Activated gamma-delta T cell treated with Interleukin-2 at 50 U/mL for 16 hours (primary cell): ENCODE measurements at places on chromosomes 5 and 9.

GRCh38 chr5:177982072-177982727, 13.8 kb downstream of the PROP1 start:
- DNase-seq: no peak

- no peak for DNase-seq
These were observed 34.8 kb downstream of the NADK2 start for GRCh38 chr5:36206913-36207312.

GRCh38 chr9:133892193-133892920, 99.8 kb downstream of the VAV2 start:
- DNase-seq: no peak

DNA sequence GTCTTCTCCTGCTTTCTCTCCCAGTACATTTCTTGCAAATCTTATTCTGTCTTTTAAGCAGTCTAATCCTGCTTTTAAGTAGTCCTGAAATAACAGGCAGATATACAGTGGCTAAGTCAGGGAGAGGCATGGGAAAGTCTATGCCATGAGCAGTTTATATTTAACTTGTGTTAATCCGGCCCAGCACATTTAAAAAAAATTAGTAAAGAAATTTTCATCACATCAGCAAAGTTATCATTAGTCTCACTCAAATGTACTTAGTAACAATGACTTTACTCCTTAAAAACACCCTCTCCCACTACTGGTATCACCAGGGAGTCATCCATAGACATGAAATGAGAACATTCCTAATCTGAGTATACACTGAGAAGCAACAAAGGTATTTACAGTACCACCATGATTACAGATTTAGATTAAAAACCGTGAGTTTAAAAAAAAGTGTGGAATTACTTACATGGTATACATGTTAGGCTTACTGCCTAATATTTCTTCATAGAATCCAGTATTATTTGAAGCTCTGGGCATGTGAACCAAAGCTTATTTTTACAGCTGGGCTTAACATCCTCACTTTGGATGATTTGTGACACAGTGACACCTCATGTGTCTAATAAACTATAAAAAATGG, 75.9 kb upstream of the DAB2 start:
- no peak for DNase-seq

DNA sequence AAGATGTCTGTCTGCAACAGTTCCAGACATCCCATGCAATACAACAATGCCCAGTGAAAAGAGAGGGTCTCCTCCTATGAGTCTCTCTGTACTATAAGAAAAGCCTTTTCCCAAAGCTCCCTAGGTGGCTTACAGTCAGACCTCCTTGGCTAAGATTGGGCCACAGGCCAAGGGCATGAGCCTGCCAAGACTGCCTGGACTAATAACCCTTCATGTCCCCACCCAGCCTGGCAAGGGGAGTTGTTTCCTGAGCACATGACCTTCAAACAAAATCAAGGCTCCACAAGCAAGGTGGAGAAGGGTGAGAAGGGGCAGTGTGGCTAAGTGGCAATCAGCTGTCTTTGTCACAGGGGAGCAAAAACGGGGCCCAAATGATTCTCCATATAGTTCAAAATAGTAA, 75.6 kb upstream of the ZSWIM6 start:
- no peak for DNase-seq

GRCh38 chr5:9222054-9222976, 323.6 kb downstream of the SEMA5A start:
- no peak for DNase-seq

GRCh38 chr9:34507556-34507955, 15.2 kb downstream of the ENHO start:
- no peak for DNase-seq

DNA sequence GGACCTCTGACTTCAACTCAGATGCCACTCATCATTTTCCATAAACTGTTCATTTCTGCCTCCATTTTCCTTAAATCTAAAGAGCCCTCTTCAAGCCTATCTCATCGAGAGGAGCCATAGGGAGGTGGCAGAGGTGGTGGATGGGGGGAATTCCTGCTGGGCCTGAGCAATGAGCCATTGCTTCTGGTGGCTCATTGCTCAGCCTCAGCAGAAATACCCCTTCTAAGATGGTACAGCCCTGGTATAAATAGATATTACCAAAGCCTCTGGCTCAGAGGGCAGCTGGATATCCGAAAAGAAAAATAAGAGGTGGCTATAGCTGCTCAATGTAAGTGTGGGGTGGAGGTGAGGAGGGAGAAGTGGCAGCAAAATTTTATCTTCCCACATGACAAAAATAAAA, 313.5 kb downstream of the CAAP1 start:
- DNase-seq: no peak

- no peak for DNase-seq
These were observed 31.7 kb upstream of the BASP1 start for GRCh38 chr5:17185773-17186172.

- DNase-seq: no peak
These were observed 277.6 kb upstream of the EFNA5 start for GRCh38 chr5:107948377-107948776.

DNA sequence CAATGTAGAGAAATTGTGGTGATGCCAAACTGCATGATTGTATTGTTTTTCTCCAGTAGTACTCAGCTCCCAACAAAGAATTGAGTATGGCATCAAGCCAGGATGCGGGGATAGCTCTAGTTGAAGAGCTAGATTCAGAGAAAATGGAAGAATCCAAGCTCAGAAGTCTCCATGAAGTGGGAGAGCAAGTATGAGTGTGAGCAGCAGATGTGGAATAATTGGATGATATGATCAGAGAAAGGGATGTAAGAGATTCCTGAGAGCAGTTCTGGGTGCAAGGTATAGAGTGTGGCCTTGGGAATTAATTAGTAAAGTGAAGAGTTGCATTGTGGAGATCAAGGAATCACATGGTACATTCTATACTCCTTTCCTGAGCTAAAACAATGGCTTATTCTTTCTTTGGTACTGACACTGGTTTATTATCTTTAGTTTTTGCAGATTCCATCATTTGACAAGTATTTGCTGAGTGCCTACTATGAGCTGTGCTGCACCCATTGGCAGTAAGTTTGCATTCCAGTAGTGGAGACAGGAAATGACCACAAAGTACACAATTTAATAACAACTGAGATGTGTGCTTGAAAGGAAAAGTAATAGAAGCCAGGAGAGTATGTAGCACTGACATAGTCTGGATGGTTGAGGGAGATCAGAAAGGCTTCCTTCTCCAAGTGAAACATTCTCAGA, 177.1 kb downstream of the CPLANE1 start:
- no peak for DNase-seq

- DNase-seq: no peak
These were observed 106.8 kb downstream of the MAPKAP1 start for GRCh38 chr9:125600194-125600593.

- no peak for DNase-seq
These were observed 202.1 kb downstream of the FBXL7 start for GRCh38 chr5:15702102-15702501.

GRCh38 chr5:179222246-179223017, 122.8 kb downstream of the ADAMTS2 start:
- DNase-seq: no peak

- DNase-seq: no peak
These were observed 151.2 kb downstream of the RXRA start for GRCh38 chr9:134477342-134477925.

GRCh38 chr5:40288800-40289485, 390.8 kb upstream of the PTGER4 start:
- no peak for DNase-seq

GRCh38 chr9:134575103-134575900, 66.3 kb upstream of the COL5A1 start:
- no peak for DNase-seq

DNA sequence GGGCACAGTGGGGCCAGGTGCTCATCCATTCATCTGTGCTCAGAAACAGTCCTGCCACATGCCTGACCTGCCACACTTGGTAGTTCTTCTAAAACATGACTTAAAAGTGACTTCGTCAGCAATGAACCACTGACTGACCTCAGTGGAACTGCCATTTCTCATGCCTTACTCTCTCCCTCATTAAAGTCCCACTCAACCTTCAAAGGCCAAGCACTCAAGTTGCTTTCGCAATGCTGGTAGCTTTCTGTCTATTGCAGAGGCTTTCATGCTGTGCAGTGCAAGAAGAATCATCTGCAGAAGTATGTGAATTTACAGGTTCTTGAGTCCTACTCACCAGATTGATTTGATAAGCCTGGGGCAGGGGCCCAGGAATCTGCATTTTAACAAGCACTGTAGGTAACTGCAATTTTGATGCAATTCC, 23.9 kb downstream of the B4GALT1 start:
- no peak for DNase-seq

DNA sequence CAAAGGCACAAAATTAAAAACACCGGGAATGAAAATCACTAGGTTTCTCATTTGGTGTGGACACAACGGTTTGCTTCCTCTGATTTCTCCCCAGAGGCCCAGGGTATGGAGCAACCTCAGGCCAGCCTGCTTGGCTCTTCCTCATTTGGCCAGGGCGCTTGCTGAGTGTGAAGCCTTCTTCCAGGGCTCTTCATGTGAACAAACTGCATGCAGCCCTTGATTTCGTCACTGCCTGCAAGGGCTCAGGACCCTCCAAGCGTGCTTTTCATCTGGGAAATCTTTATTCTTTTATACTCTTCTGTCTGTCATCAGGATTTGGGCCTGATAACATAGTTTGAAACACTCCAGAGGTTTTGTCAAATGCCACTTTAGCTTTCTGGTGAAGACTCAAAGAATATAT, 122.6 kb upstream of the KLF4 start:
- no peak for DNase-seq

- DNase-seq: no peak
These were observed 49.6 kb upstream of the CPLX2 start for GRCh38 chr5:175821790-175822211.

GRCh38 chr5:129244478-129244877, 149.9 kb downstream of the ISOC1 start:
- DNase-seq: no peak

DNA sequence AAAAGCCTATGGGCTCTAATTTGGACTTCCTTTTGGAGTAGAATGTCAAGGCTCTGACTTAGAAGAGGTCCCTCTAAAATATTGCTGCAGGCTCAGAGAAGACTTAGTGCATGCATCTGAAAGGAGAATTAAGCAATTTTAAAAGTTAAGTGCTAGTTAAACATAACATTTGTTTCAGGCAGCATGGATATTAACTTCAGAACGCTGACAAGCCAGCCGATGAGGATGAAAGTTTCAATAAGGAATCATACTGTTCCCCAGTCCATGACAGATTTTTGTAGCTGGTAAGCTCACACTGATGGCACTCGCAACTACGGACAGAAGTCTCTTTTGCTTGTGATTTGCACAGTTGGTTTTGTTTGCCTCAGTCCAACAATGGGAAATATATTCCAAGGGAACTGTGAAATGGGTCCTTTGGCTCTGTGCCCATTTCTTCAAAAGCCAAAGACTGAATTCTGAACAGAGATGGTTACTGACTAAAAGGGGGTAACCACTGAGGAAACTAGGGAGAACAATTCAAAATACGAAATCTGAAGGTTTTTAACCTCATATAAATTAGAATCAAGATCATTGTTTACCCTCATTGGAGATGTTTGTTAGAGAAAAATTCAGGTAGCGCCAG, 47.6 kb downstream of the DCP2 start:
- no peak for DNase-seq

GRCh38 chr5:156241266-156241665, 85.7 kb upstream of the SGCD start:
- no peak for DNase-seq

DNA sequence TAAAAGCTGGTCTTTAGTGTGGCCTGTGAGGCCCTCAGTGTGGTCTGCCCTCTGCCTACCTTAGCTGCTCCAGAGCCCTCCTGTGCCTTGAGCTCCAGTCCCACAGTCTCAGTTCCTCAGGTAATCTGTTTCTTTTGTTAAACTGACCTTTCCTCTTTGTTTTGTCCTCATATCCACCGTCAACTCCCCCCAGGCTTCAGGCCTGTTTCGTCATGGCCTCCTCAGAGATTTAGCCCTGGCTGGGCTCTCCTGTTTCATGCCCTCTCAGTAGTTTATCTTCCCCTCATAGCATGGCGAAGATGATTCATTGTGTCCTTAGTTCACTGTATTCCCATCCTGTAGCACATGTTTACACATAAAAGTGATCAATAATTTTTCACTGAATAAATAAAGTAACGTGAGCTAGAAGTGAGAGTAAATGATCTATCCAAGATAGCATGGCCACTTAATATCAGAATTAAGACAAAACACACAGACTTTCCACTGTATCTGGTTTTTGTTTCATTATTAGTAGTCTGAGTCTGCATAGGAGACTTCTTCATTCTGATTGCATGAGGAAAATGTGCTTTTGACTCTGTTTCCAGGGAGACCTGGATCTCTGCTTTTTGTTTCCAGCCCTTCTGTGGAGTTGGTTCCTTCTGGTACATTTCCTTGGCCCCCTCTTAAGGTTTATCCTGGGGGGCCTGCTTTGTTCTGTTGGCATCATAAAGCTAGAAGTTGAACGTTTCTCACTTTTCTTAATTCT, 70.5 kb downstream of the SNX24 start:
- no peak for DNase-seq

DNA sequence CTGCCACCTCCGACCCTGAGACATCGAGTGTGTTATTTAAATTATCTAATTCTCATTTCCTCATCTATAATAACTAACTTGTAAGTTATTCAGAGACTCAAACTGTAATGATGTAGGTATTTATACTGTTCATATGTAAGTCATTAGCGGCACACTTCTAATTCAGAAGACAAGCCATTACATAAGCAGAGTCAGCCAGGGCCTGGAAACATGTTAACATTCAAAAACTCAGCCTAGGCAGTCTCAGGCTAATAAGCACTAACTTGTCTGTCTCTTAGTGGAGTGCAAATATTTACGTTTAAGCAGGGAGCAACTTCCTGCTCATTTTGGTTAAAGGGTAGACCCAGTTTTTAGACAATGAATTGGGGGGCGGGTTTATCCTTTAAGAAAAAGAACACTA, 598.4 kb downstream of the ACTL7B start:
- DNase-seq: no peak

GRCh38 chr5:137736496-137736895, 607 bp upstream of the KLHL3 start:
- DNase-seq: no peak

DNA sequence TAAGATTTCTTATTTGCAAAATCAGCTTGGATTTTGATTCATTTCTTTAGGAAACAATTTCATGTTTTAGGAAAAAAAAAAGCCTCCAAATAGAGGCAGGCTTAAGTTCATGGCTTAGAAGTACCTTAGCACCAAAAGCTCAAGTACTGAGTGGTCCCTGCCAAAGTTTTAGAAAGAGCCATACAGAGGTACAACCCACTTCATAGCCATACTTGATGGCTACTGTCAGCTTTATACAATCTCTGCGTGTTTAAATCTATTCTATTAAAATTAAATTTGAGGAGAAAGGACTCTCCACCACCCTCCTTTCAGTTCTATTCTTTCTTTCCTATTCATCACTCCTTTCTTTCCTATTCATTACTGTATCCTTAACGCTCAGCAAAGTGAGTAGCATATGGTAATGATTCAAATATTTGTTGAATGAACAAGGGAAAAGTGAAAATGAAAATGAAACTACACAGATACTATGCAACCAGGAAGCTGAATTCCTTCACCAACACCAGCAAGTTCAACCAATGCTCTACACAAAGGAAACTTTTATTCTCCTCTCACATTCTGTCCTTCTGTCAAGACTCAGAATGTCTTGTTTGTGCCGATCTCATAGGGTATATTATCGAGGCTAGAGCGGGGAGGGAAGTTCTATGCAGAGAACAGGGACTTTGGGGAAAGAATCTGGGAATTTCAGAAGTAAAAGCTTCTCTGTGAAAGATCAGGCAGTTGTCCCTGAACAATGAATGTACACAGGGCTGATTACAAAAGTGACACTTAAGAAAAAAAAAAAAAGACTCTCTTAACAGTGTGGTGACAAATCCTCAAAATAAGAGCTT, 138.6 kb upstream of the SPEF2 start:
- no peak for DNase-seq

- DNase-seq: no peak
These were observed 32.4 kb downstream of the ABCA1 start for GRCh38 chr9:104895572-104895971.

- DNase-seq: no peak
These were observed 30.2 kb upstream of the BASP1 start for GRCh38 chr5:17187011-17187785.
